ENCODE measurements at places on chromosomes 2 and 18.

GRCh38 chr2:215870986-215871385 lies 142.4 kb downstream of the MREG start:
- no peak for DNase-seq

- no peak for DNase-seq
Observed at GRCh38 chr2:78147466-78147865, 625.3 kb upstream of the LRRTM4 start.

DNA sequence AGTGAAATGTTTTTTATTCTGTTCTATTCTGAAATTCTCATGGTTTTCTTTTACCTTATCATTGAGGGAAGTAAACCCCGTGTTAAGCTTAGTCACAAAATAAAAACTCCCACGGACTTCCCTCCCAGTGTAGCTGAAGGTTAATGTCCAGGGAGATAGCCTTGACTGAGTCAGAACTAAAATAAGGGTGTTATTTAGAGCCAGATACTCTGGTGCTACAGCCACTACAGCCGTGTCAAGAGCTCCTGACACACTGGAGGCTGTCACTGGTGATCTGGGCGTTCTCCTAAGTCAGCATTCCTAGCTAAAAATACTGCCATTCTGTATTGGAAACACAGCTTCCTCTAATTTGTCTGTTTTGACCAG lies 82.0 kb upstream of the RANBP2 start:
- DNase-seq, result no peak

- DNase-seq, result no peak
Observed at GRCh38 chr2:205235434-205235833, 446.9 kb upstream of the NRP2 start.

DNA sequence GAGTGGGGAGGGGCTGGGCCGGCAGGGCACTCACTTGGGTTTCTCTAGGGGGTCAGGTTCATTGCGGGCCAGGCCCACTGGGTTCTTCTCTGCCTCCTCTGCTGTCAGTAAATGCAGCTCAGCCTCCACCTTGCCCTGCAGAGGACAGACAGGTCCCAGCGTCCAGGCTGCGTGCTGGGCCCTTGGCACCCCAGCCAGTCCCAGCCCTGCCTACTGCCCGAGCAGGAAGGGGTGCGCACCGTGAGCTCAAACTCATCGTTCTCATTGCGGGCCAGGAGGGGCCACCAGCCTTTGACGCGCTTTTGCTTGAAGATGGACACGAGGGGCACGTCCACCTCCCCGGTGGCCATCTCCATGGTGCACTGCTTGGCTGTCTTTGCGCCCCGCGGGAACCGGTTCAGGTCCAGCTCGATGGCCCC lies 17.3 kb downstream of the OTOF start:
- DNase-seq, result no peak

DNA sequence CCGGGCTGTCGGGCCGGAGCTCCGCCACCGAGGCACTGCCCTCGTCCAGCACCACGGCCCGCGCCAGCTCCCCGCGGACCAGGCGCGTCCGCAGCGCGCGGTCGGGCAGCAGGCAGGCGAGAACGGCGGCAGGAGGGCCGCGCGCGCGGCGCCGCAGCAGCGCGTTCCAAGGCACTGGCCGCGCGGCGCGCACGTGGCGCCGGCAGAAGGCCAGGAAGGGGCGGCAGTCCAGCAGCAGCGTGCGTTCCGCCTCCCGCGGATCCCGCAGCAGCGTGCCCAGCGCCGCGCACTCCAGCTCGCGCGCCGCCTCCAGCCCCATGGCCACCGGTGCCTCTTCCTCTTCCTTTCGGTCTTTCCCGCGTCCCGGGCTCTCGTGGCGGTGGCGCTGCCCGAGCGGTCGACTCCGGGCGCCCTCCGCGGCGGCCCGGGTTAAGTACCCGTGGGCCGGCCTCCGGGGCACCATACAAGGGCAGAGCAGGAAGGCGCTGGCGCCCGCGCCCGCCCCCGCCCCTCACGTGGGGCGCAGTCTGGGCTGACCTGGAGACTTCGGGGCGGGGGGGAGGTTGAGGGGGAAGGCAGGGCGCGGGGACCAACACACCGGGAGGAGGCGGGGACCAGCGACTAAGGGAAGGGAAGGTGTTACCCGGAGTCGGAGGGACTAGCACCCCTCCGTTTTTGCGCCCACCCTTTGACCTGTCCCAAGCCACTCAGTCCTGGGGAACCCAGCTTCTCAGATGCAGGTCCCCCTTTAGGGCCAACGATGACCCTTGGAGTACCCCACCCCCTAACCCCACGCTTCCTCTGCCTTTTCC lies at the start of gene DUSP2:
DUSP2 (minus strand) TSS at position 405 of the 812 bp plus-strand sequence; CDS start at position 319, 86 bp downstream.
- peak; percentile 94 for DNase-seq

GRCh38 chr2:54945391-54946219 lies 104.6 kb downstream of the RTN4 start:
- no peak for DNase-seq

DNA sequence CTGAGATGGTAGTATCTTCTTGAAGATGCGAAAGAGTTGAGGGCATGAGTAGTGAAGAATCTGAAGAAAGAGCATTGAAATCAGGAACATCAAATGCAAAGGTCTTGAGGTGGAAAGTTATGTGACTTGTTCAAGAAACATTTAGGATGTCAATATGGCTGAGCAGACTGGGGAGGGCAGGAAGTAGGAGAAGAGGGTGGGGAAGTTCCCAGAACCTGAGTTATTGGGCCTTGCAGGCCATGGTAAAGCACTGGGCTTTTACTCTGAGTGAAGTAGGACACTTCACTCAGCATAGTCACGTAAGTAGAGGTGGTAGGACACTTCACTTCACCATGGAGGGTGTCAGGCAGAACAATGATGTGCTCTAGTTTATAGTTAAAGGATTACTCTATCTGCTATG lies 11.8 kb upstream of the MYL12A start:
- no peak for DNase-seq

- DNase-seq, result no peak
Observed at GRCh38 chr2:198857246-198857645, 600.5 kb downstream of the SATB2 start.

DNA sequence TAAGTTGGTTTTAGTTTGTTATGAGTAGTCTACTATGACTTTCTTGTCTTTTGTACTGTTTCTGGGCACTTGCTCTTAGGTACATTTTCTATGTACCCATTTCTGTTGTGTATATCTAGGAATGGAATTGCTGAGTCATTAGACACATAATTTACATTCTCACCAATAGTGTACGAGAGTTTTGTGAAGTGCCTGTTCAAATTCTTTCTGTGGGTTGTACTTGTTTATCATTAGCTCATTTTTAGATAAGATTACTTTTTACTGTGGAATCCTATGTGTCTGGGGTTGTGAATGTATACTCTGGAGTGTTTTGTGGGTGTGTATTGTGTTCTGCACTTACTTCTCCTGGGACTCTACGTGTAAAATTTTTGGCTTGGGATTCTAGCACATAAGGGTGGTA lies 36.6 kb upstream of the CD28 start:
- no peak for DNase-seq

DNA sequence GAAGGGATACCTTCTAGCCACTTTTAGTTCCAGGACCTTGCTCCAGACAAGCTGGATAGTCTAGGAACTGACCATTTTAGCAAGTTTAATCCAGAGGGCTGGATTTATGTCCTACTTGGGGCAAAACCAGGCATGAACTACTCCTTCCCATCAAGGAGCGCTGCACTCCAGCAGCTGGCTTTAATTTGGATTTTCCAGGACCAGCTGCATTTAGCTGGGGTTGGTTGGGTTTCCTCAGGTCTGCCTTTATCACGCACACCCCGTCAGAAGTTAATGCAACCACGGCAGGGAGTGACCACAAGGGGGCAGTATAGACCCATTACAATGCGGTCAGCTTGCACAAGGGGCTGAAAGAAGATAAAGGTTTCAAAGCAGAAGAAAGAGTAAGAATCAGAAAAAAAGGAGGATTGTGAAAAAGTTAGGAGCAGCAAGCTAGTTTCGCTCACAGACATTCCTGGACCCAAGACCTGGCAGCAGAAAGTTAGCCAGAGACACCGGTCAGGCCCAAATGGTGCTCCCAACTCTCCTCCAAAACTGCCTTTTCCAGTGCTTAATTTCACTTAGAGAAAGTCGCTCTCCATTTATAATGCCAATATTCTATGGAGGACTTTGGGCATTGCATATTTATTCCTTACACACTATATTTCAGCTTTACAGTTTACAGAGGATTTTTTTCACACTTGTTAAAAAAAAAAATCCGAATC lies 40.1 kb downstream of the SLC4A1AP start:
- DNase-seq, result peak; percentile 79

- DNase-seq, result no peak
Observed at GRCh38 chr18:79608069-79608468, 71.5 kb upstream of the CTDP1 start.

GRCh38 chr2:39636306-39636705 lies 29.4 kb upstream of the TMEM178A start:
- DNase-seq, result no peak

- no peak for DNase-seq
Observed at GRCh38 chr2:54063967-54064535, 51.4 kb upstream of the ACYP2 start.

DNA sequence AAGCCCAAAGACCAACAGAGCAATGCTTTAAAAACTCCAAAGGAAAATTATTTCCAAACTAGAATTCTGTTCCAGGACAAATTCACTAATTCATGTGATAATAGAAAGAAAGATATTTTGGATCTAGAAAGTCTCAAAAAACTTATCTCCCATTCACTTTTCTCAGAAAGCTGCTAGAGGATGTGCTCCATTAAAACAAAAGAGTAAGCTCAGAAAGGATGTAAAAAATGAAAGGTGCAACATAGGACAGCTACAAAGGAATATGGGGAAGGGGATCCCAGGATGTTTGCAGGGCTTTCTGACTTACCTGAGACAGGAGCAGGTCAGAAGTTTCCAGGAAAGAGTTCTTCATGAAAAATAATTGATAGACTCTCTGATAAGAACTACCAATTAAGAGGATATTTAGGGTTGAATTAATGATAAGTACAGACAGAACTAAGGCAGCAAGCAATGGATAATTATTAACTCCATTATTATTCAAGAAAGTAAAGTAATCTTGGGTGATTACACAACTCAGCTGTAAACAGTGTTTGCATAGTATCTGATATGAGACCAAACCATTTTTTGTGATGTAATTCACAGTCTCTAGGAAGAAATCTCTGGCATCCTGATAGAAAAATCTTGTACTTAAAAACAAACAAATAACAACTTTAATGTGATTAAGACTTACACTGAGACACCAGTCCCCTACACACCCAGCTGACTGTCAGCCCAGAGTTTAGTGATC lies 20.9 kb downstream of the LYG1 start:
- no peak for DNase-seq

- no peak for DNase-seq
Observed at GRCh38 chr18:78503129-78503528, 476.5 kb upstream of the SALL3 start.

- DNase-seq, result no peak
Observed at GRCh38 chr2:170013802-170014551, 164.0 kb upstream of the MYO3B start.

GRCh38 chr2:230441227-230441897 lies 25.4 kb downstream of the SP100 start:
- no peak for DNase-seq

DNA sequence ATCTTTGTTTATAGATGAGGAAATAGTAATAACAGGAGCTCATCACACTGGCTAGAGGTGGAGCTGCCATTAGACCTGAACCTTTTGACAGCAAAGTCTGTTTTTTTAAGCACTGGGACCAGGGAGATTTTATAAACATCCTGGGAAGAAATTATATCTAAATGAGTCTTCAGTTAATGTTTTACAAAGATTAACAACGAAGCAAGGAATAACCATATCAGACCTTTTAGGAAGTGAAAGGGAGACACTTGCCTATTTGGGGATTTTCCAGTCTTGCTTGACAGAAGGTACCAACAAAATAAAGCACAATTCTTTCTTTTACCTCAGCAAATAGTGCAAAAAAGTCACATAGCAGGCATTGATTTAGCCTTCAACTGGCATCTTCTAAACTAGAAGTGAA lies 777.0 kb downstream of the CPS1 start:
- DNase-seq, result no peak

DNA sequence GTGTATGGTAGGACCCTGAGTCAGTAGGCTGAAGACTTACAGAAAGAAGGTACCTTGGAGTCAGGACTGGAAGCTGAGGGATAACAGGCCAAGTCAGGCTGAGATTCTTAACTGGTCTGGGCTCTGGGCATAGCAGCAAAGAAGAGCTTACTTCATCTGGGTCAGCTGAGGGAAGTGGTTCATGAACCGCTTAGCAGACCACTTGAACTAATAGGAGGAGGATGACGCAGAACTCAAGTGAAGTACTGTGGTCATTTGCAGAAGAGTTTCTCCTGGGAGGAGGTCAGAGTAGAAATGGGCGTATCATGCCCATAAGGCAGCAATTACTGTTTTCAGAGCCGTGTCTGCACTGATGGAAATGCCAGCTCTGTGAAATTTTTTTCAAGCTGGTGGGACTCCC lies 164.5 kb downstream of the LCLAT1 start:
- DNase-seq, result no peak

DNA sequence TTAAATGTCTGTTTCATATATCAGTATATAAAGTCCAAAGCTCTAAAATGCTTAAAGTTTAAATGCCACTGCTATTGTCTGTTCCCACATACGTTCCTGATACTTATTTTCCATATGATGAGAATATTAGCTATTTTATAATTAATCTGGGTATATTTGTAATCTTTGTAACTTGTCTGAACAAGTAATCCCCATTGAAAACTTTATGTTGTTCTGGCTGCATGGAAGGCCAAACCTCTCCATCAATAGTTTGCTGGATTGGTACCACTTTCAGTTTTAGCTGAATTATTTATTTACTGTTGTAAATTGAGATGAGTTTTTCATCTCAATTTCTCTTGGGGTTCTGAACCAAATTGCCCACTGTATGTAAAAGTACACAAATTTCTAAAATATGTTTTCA lies 1.5 kb downstream of the MBD5 start:
- DNase-seq, result no peak

- no peak for DNase-seq
Observed at GRCh38 chr2:98474979-98475632, 30.4 kb downstream of the INPP4A start.

DNA sequence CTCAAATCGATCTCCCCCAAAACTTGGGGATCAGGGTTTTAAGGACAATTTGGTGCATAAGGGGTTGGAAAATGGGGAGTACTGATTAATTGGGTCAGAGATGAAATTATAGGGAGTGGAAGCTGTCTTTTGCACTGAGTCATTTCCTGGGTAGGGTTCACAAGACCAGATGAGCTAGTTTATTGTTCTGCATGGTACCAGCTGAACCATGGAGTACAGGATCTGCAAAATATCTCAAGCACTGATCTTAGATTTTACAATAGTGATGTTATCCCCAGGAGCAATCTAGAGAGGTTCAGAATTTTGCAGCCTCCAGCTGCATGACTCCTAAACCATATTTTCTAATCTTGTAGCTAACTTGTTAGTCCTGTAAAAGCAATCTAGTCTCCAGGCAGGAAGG lies 73.1 kb downstream of the CPO start:
- DNase-seq, result no peak

DNA sequence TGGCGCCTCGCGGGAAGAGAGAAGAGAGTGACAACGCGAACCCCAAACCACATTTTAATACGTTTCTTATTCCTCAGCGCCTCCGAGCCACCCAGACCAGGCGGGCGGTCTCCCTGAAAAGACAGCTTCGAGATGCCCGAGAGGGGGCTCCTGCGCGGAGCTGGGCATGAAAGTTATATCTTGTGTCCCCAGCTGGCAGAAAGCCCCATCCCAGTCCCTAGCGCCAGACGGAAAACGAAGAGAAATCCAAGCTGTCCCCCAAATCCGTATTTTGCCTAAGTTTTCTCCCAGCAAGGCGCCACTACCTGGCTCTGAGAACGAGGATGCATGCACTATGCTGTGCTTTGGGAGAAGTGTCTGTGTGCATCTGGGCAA lies 797 bp downstream of the NXPH2 start:
- DNase-seq, result no peak

Measured in stimulated activated CD4-positive, alpha-beta T cell treated with anti-CD3 and anti-CD28 coated beads, Interleukin-12 subunit alpha, Interleukin-12 subunit beta, amount 100 ng/mL, for 4 hours (primary cell).